ENCODE measurements at places on chromosomes 5 and 9. TPM values are rescaled to one million over a fixed set of nuclear protein-coding genes. Genes with fewer than 3 reads are reported as not detected.

- H3K27ac ChIP-seq, result no peak overlapping the region
- H3K36me3 ChIP-seq, result no peaks in the 10 kb centered on the region
- no peak for DNase-seq
- H3K27me3 ChIP-seq, result no peaks in the 10 kb centered on the region
- no peaks in the 10 kb centered on the region for H3K4me1 ChIP-seq
Measured at GRCh38 chr9:96430377-96430776, 12.2 kb upstream of the ZNF367 start.

The SCAI gene
- total RNA-seq, result 2.1 TPM

GRCh38 chr5:170642776-170643436, 139.1 kb downstream of the KCNIP1 start:
- H3K27ac ChIP-seq, result no peak overlapping the region
- no peaks in the 10 kb centered on the region for H3K4me1 ChIP-seq
- no peak overlapping the region for H3K4me3 ChIP-seq
- no peaks in the 10 kb centered on the region for H3K27me3 ChIP-seq

GRCh38 chr9:131019388-131020239, 10.6 kb downstream of the LAMC3 start:
- no peak for DNase-seq
- no peaks in the 10 kb centered on the region for H3K27me3 ChIP-seq
- no peaks in the 10 kb centered on the region for H3K36me3 ChIP-seq
- H3K4me3 ChIP-seq, result no peak overlapping the region
- no peak overlapping the region for H3K27ac ChIP-seq
- no peaks in the 10 kb centered on the region for H3K4me1 ChIP-seq

The MYOT gene
- 0.83 TPM for total RNA-seq
